ENCODE measurements at places on chromosomes 5 and 9.

DNA sequence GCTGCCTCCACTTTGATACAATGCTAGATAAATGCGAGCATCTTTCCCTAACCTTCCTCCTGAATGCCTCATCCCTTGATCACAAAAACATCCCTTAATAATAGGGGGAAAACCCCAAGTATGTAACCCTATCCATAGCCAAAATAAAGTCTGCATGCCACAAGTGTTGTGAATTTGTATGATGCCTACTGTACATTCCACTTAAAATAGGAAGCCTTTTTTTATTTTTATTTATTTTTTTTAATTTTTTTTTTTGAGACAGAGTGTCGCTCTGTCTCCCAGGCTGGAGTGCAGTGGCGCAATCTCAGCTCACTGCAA lies 207.0 kb downstream of the AOPEP start:
- DNase-seq: no peak

DNA sequence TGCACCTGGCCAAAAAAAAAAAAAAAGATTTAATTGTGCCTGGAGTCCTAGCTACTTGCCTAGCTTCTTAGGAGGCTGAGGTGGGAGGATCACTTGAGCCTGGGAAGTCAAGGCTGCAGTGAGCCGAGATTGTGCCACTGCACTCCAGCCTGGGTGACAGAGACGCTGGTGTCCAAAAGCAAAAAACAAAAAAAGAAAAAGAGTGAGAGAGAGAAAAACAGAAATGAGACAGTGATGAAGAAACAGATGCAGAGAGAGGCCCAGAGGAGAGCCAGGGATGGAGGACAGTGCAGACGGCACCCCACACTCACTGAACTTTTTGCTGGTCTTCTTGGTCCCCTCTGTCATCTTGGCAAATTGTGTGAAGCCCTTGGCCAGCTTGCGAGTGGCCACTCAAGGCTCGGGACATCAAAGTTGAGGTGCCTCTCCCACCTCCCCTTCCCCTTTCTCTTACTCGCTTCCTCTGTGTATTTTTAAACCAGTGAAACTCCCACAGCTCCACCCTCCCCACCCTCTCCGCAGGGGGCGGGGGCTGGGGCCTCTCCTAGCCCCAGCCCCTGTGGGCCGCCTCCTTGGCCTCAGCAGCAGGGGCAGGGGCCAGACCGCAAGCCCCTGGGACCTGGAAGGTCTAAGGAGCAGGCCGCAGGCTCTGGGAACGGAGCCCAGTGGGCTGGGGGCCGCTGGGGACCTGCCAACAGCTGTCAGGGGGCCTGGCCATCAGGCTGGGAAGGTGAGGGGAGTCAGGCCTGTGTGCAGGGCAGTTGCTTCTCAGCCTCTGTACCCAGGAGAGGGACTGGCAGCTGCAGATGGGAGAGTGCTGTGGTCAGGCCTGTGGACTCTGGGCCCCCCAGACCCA lies at the start of gene SH2D3C:
SH2D3C (minus strand) TSS at position 387 of the 856 bp plus-strand sequence; CDS start at position 348, 39 bp downstream.
- DNase-seq: no peak

DNA sequence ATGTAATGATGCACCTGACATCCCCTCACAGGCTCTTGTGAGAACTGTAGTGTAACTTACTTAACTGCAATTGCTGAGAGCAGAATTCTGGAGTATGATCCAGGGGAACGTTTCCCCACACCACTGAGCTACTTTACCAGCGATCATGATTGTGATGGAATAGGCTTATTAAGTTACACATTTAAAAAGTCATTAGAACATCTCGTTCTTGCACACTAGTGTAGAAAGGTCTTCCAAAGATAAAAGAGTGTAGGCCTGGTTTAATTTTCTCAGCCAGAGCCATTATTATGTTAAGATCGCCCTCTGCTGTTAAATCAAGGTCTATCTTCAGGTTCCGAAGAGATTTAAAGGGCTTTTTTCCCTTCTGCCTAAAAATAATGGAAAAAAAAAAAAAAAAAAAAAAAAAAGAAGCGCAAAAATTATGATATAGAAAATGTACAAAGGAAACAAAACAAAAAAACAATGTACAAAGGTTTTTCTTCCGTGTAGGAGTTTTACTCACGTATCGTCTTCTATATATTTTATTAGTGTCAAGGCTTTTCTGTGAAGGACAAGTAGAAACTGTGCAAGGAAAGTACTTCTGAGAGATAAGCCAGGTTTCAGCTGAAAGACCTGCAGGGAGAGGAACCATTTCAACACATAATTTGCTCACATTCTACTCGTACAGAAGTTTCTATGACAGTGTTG lies 18.6 kb upstream of the MOB3B start:
- DNase-seq: no peak

- no peak for DNase-seq
Observed at GRCh38 chr5:149181732-149182131, 40.4 kb downstream of the ABLIM3 start.

DNA sequence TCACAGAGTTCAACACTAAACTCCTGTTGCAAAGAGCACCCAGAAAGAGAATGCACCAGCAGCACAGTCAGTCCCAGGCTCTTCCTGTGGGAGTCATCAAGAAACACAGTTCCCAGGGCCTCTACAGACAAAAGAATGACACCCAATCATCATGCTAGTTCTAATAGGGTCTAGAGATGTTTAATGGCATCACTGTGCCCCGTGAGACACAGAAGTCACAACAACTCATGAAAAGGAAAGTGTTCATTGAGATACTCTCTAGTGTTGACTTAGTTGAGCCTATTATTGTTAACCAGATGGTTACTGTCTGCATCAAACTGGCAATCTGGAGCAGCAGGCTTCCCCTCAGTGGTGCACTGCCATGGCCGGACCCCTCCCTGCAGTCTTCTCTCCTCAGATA lies 1.6 kb downstream of the KLHL3 start:
- no peak for DNase-seq

- DNase-seq: no peak
Observed at GRCh38 chr9:78439866-78440830, 143.2 kb downstream of the PSAT1 start.

DNA sequence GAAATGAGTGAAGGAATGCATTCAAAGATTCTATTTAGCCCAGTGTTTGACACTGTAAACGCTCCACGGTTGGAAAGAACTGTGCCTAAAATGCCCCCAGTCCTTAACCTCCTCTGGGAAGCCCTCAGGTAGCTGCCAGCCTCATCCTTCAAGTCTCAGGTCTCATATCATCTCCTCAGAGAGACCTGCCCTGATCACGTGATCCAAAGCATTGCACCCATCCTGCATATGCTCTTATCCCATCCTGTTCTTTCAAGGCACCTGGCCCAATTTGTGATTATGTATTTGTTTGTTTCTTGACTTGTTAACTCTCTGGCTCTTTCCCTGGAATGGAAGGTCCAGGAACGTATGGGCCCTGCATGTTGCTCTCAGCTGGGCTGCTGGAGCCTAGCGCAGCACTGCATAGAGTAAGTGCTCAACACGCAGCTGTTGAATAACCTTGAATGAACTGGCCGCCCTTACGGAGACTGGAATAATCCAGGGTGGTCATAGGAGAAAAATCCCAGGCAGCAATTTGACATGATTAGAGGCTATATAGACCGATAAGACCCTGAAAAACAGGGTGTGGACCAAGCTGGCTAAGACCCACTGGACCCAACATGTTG lies 8.7 kb downstream of the C1QTNF2 start:
- no peak for DNase-seq

Measured in cortex of kidney (tissue), 1 donor.